ENCODE measurements at places on chromosomes 4 and X. TPM values are rescaled to one million over a fixed set of nuclear protein-coding genes. Genes with fewer than 3 reads are reported as not detected.

ZFP92 gene
- total RNA-seq = 0.51 TPM

LRIT3 gene
- total RNA-seq = 0.17 TPM

ELOVL6 gene
- 1.9 TPM for total RNA-seq

LINC00632 gene
- 0.23 TPM for total RNA-seq

P2RY4 gene
- total RNA-seq = not detected

ZNF711 gene
- 6.2 TPM for total RNA-seq

RAB40A gene
- total RNA-seq = 0.05 TPM

RBM46 gene
- total RNA-seq = not detected

LIMCH1 gene
- total RNA-seq = 44.5 TPM

SLC2A9 gene
- 2.9 TPM for total RNA-seq

RNF175 gene
- total RNA-seq = 0.37 TPM

TRAM1L1 gene
- total RNA-seq = 0.17 TPM

SSX4 gene
- total RNA-seq = not detected

GPR119 gene
- not detected for total RNA-seq

NR3C2 gene
- 9.9 TPM for total RNA-seq

CFAP99 gene
- total RNA-seq = not detected

HPGD gene
- total RNA-seq = 0.19 TPM

GPC3 gene
- not detected for total RNA-seq

NSUN7 gene
- not detected for total RNA-seq

SPANXA1 gene
- not detected for total RNA-seq

SOX3 gene
- total RNA-seq = not detected

RTL3 gene
- not detected for total RNA-seq

TMEM33 gene
- total RNA-seq = 58.2 TPM

ARMCX6 gene
- 39.2 TPM for total RNA-seq

NPY1R gene
- 0.09 TPM for total RNA-seq

TMEM47 gene
- 8.7 TPM for total RNA-seq

FDCSP gene
- not detected for total RNA-seq

COL4A6 gene
- total RNA-seq = 0.68 TPM
